ENCODE measurements at places on chromosomes 6 and 20.

DNA sequence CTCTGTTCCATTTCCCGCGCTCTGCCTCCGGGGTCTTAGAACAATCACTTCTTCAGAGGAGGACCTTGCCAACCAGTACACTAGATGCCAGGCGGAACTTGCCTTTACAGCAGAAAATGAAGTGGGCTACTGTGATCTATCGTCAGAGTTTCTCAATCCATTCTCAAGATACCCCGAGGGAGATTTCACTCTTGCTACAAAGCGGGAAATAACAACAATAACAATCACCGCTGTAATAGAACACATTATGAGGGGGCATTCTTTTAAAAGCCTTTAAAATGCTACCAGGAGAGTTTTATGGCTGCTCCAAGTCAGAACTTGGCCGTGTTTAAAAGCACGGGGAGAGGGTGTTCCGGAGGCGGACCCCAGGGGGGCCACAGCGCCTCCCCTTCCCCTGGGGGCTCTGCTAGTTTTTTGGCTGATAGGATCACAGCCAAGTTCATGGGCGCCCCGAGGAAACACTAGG, 617.0 kb upstream of the AGPAT4 start:
- DNase-seq, result no peak

DNA sequence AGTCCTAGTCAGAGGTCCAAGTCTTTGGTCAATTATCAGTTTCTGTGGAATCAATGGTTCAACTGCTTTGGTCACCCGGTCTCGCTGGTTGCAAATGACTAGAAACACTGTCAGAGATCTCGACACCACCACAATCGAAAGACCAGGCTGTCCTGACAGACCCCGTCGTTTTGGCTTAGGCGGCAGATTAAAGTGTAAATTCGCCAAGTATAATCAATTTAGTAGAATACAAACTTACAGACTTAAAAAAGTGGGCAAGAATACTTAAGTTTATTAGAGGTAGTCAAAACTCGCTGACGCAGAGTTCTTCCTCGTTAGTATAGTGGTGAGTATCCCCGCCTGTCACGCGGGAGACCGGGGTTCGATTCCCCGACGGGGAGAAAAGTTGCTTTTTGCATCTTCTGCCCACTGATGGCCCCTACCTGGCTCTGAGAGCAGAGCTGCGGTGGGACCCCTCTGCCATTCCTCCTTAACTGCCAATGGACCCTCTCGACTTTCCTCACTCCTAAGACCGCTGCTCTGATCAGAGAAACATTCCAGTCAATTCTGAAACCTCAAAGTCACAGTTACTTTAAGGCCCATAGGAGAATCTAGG, 30.6 kb upstream of the ZNF184 start:
- DNase-seq, result peak; percentile 72

DNA sequence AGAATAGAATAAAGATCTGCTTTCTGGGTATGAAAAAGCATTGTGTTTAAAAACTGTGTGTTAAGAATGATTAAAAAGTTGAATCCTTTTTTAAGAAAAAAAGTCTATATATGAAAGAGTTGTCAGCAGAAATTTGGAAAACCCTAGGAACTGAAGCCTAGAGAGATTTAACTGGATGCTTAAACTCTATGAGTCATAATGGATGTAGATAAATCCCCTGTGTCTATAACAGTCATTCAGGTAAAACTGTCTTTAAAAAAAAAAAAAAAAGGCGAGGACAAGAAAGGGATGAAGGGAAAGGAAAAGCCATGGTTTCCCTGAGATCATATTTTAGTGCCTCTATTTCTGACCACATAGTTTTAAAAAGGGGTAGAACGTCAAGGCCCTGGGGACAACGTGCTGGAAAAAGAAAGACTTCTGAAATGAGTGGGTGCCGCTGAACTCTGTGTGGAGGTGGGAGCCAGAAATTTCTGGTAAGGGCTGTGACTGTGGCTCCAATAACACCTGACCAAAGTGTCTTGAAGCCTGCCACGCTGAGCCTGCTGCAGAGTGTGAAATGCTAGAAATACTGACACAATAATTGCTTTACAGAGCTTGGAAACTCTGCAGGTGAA, 302.6 kb upstream of the ARID1B start:
- DNase-seq, result no peak

DNA sequence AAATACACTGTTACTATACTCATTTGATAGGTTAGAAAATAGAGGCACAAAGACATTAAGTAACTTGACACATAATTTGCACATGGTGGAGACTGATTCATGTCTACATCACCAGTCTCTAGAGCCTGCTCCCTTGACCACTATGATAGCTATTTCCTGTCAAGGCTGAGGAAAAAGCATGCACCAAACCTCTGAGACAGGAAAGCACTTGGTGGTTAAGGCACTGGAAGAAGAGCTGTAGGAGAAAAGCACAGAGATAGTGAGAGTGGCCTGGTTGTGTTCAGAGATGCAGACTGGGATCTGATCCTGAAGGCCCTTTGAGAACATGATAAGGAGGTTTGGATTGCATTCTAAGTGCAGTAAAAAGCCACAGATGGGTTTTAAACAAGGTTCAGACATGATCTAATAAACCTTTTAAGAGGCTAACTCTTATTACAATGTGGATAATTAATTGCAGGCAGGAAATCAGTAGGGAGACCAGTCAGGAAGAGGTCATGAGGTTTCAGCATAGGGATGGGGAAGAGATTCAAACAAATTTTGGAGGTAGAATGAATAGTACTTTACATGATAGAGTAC, 168.9 kb downstream of the PHF3 start:
- no peak for DNase-seq

GRCh38 chr6:153117986-153118879, 12.8 kb downstream of the RGS17 start:
- DNase-seq, result peak; percentile 83

DNA sequence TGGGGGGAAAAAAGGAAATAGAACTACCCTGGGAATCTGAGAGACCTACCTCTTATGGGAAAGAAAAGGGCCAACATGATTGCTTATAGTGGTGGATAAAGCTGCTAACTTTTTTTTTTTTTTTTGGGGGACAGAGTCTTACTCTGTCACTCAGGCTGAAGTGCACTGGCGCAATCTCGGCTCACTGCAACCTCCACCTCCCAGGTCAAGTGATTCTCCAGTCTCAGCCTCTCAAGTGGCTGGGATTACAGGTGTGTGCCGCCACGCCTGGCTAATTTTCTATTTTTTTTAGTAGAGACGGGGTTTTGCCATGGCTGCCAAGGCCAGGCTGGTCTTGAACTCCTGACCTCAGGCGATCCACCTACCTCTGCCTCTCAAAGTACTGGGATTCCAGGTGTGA, 39.5 kb upstream of the TBC1D22B start:
- DNase-seq, result no peak

- no peak for DNase-seq
Observed at GRCh38 chr6:163730246-163731210, 316.0 kb downstream of the QKI start.

GRCh38 chr6:80523010-80523409, 416.5 kb downstream of the BCKDHB start:
- no peak for DNase-seq

DNA sequence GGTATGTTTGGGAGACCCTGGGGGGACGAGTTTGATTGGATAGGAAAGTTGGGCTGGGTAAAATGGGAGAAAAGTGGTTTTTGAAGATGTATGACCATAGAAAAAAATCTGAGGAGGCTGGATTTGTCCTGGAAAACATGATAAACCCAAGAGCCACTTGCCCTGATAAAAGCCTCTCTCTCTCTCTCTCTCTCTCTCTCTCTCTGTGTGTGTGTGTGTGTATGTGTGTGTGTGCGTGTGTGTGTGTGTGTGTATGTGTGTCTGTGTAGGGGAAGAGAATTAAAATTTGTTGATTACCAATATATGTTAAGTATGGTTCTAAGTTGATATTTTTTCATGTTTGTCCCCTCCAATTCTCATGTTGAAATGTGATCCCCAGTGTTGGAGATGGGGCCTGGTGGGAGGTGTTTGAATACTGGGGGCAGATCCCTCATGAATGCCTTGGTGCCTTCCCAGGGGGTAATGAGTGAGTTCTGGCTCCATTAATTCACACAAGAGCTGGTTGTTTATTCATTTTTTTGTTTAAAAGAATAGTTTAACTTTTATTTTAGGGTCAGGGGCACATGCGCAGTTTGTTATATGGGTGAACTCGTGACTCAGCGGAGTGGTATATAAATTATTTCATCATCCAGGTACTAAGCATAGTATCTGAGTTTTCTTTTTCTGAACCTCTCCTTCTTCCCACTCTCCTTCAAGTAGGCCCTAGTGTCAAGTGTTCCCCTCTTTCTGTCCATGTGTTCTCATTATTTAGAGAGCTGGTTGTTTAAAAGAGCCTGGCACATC, 208.8 kb downstream of the TFAP2B start:
- no peak for DNase-seq

- peak; percentile 16 for DNase-seq
Observed at GRCh38 chr6:110703906-110704594, 111.2 kb downstream of the CDK19 start.

DNA sequence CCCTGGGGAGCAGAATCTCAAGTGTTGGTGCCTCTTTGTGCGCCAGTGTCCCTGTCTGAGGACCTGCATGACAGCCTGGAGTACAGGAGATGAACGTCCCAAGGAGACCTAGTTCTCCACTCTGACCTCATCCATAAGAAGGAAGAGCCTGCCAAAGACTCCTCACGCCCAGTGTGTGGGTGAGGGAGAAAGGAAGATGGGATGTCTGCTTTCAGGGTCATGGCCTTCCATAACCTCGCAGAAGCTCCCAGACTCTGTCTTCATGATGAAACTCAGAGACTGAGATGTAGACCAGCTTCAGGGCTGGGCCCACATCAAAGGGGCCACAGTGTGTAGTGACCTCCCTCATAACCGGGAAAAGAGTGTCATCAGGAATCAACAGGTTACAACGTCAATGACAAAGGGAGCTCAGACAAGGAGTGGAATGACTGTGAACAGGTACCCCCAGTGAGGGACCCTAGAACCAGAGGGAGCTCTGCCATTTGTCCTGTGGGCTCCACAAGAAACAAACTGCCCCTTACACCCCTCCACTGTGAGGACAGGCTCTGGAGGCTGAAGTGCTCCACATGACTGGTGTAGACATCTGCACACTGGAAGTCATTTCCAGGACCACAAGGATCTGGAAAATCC, 8.1 kb downstream of the HLA-DQB1 start:
- DNase-seq, result peak; percentile 85

DNA sequence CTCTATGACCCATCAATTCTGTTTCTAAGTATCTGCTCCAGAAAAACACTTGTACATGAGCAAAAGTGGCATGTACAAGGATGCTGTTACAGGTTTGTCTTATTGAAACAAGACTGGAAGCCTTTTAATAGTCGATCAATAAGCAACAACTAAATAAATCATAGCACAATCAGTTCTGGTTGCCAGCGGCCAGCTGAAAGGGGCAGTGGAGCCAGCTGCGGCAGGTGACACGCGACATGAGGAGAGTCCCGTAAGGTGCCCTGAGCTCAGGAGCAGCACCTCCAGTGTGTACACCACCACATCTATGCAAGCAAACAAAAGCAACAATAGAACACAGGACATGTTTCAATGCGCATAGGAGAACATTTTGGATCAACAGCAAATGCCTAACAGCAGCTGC, 20.7 kb upstream of the NNAT start:
- no peak for DNase-seq

- no peak for DNase-seq
Observed at GRCh38 chr20:63577317-63577894, 3.4 kb upstream of the HELZ2 start.

GRCh38 chr20:21173485-21173884, 47.6 kb downstream of the KIZ start:
- no peak for DNase-seq

- DNase-seq, result no peak
Observed at GRCh38 chr20:60087563-60088105, 129.4 kb downstream of the CDH26 start.

DNA sequence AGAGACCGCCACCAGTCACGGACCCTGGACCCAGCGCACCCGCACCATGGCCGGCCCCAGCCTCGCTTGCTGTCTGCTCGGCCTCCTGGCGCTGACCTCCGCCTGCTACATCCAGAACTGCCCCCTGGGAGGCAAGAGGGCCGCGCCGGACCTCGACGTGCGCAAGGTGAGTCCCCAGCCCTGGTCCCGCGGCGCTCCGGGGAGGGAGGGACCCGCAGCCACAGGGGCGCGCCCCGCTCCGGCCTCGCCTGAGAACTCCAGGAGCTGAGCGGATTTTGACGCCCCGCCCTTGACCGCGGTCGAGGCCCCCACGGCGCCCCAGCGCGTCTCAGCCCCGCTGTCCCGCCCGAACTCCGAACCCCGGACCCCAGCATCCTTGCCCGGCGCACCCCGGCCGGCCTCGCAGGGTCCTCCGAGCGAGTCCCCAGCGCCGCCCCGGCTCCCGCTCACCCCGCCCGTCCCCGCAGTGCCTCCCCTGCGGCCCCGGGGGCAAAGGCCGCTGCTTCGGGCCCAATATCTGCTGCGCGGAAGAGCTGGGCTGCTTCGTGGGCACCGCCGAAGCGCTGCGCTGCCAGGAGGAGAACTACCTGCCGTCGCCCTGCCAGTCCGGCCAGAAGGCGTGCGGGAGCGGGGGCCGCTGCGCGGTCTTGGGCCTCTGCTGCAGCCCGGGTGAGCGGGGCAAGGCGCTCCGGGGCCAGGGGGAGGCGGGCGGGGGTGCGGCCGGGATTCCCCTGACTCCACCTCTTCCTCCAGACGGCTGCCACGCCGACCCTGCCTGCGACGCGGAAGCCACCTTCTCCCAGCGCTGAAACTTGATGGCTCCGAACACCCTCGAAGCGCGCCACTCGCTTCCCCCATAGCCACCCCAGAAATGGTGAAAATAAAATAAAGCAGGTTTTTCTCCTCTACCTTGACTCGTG, at the start of gene OXT:
Gene OXT (plus strand): TSS at position 11 of the 920 bp plus-strand sequence. CDS start 36 bp downstream, at position 47.
- DNase-seq, result no peak

- DNase-seq, result peak; percentile 44
Observed at GRCh38 chr20:3775457-3776108, 5.7 kb downstream of the SPEF1 start.

GRCh38 chr20:34907616-34908469, 31.4 kb downstream of the ACSS2 start:
- no peak for DNase-seq

- DNase-seq, result no peak
Observed at GRCh38 chr6:40788661-40789655, 201.8 kb upstream of the LRFN2 start.

- DNase-seq, result no peak
Observed at GRCh38 chr20:34445177-34446065, 70.8 kb upstream of the DYNLRB1 start.

DNA sequence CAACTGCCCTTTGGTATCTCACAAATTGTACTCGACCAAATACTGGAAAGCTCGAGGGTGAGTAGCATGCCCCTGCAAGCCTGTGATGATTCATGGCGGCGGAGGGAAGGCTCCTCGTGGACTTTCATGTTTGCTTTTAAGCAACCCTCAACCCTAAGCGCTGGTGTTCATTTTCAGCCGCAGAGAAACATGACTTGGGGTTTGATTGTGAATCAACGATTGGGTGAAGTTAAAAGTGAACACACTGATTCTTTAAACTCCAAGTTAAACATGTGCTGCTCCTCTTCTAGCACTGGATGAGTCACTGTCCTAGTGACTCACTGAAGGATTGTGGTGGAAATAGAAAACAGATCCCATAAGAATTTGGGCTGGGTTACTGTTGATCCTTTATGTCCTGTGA, 8.3 kb downstream of the CD109 start:
- DNase-seq, result no peak

DNA sequence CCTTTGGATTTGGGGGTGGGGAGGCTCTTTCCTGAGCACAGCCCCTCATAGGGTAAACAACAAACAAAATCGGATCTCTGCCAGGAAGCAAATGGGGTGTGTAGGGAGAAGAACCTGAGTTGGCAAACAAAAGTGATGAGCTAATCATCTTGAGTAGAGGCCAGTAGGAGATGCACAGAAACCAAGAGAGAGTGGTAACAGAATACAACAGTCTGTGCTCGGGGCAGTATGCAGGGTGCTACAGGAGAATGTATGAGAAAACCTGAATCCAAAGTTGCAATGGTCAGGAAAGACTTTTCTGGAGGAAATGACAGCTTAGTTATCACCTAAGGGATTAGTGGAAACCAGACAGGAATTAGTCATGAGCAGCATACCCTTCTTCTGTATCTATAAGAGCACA, 177.8 kb downstream of the CDKAL1 start:
- DNase-seq, result no peak
